ENCODE measurements at places on chromosomes 4 and X. TPM values are rescaled to one million over a fixed set of nuclear protein-coding genes. Genes with fewer than 3 reads are reported as not detected.

The TMEM131L gene
- total RNA-seq, result 71.5 TPM

The MED12 gene
- total RNA-seq, result 33.5 TPM

The GLRA2 gene
- not detected for total RNA-seq

The RBM46 gene
- not detected for total RNA-seq

The ANKRD37 gene
- 20.1 TPM for total RNA-seq

The HTN3 gene
- total RNA-seq, result not detected

The MAGEC2 gene
- not detected for total RNA-seq

The AFF2 gene
- 3.1 TPM for total RNA-seq

The TCP11X2 gene
- total RNA-seq, result not detected

The WDR17 gene
- total RNA-seq, result 5.7 TPM

DNA sequence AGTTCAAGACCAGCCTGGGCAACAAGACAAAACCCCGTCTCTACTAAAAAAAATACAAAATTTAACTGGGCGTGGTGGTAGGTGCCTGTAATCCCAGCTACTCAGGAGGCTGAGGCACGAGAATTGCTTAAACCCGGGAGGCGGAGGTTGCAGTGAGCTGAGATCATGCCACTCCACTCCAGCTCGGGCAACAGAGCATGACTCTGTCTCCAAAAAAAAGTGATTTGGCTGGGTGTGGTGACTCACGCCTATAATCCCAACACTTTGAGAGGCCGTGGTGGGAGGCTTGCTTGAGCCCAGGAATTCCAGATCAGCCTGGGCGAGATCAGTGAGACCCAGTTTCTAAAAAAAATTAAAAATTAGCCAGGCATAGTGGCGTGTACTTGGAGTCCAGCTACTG is 4.1 kb downstream of the OPHN1 start:
- no peak for DNase-seq

GRCh38 chrX:153816831-153817690 is 13.3 kb downstream of the PDZD4 start:
- no peak for DNase-seq

DNA sequence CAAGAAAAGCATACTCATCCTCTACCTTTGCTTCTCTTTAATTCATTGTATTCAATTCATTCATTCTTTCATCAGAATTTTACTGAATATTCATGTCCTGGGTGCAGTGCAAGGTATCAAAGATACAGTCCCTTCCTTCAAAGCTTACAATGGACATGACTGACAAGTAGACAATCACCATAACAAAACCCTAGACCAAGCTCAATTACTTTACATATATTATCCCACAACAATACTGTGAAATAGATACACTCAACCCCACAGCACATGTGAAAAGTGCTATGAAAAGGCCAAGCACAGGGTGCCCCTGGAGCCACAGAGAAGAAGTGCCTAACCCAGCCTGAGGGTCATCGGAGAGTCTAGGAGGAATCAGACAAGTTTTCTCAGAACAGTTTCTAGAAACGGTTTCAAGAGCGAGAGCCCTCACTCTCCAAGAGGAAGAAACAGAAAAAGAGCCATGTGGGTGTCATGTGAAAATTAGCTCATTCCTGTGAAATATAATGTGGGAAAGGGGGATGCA is 15.3 kb downstream of the AMBN start:
- DNase-seq, result no peak

GRCh38 chr4:122966201-122966600 is 43.8 kb upstream of the NUDT6 start:
- no peak for DNase-seq

DNA sequence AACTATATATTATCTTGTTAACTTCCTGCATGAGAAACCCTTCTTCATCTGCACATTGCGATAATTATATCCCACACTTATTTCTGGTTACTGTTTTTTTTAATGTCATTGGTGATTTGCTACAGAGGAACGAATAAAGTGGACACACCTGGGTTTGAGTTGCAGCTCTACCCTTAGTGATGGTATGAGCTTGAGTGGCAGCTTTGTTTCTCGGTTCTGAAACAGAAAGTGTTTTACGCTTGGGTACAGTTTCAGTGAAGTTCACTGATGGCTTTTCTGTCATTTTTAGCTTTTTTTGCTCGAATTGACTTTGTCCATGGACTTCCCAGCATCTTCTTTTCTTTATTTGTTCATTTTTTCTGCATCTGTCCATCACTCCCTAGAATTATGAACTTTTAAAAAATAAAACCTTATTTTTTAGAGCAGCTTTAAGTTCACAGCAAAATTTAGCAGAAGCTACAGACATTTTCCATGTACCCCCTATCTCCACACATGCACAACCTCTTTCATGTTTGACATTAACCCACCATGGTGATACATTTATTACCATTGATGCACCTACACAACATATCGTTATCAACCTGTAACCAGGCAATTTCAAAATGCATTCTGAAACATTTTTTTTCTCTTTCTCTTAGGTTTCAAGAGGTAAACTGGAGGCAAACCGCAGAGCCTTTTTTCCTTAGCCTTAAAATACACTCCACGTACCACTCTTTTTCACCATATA is 1041.6 kb upstream of the PRKX start:
- DNase-seq, result no peak

DNA sequence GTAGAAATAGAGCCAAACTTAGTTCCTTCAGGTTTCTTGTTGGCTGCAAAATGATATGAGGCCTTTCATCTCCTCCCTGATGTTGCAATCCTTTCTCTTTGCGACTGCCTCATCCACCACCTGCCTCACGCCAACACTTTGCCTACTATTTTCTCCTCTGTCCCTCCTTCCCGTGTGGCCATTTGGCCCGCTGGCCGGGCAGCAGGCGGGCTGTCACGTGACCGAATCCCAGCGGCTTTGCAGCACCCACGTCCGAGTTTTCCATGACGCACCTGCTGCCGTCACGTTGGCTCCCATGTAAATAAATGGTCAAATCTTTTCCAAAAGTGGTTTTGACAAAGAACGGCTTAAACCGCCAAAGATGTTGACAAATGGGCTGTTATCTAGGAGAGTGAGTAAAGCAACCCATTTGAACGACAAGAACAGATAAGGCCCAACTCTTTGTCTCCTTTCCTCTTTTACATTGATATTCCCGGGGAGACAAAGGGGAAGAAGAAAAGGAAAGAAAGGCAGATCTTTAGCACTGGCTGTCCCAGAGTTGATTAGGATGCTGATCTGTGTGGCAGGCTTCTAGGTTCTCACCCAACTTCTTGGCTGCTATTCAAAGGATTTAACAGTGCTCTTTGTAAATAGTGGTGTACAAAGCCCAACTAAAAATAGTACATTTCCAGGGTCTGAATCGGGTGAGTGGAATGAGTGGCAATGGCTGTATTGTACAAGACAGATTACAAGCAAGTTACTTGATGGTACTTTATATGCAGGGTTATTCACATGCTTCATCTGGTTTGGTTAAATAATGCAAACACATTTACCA is 174.2 kb upstream of the JADE1 start:
- peak; percentile 65 for DNase-seq

DNA sequence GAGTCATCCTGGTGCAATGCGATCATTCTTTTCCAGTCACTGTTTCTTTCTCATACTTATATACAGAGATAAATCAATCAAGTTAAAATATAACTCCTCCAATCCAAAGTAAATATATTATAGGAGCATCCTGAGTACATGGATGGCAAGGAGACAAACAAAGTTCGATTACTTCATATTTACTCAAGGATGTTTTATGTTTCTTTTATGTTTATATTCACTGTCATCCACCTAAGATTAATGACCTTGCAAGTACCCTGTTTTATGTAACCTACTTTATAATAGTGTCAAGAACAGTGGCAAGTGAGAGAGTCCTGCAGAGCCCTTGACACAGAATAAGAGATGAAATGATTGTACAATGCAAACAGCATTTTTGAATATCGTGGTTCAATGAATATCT is at the start of gene UGT2B11:
TSS of gene UGT2B11 (minus strand) at position 33 of the 400 bp plus-strand sequence. CDS start at position 7, 26 bp downstream.
- DNase-seq, result no peak

- DNase-seq, result no peak
Observed at GRCh38 chr4:86294883-86295282, 65.0 kb downstream of the MAPK10 start.

DNA sequence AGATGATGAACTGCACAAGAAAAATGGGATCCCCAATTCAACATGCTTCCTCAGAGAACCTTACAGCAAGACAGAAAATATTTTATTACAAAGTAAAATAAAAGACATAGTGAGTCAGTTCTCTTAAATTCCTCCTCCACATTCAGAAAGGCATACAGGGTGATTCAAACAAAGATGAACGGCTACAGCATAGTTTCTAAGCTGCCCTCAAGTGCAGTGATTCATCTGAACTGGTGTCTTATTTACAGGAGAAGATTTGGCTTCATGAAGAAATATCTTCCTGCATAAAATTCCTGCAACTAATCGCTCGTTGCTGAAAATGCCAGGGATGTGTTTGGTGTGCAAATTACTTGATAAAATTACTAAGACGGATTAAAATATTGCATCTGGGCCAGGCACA is 103.6 kb downstream of the PRKX start:
- DNase-seq, result no peak

DNA sequence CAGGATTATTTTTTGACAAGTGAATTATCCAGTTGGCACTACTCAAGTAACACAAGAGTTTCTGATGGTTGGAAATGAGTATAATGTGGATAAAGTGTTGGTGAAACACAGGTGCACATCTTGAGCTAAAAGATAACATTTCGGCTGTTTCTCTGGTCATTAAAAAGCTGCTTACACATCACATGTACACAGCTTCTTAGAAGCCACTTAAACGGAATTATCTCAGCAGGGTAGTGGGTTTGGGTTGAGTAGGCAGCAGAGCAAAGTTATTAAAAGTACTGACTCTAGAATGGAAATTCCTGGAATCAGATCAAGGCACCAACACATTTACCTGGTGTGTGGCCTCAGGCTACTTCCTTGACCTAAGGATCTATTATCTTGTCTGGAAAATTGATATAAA is 55.4 kb upstream of the RASSF6 start:
- DNase-seq, result no peak

GRCh38 chr4:153518637-153519389 is 52.7 kb downstream of the TMEM131L start:
- DNase-seq, result peak; percentile 46

DNA sequence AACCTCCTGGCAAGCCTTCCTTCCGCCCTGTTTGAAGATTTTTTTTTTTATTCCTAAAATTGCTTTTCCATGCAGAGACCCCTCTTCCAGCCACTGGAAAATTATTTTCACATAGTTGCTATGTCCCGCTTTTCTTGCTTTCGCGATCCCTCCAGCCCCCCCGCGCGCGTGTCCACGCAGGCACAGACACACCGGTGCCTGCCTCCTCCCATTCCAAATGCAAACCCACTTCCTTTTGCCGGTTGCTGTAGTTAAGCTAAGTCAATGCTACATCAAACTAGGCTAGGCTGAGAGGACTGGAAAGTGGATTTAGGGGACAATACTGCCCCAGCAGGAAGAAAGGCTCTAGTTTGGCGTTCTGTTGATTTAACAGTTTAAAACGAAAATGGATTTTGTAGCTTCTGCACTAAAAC is 111.0 kb downstream of the DHX15 start:
- peak; percentile 62 for DNase-seq

- DNase-seq, result no peak
Observed at GRCh38 chrX:130190801-130191200, 19.0 kb downstream of the RAB33A start.

DNA sequence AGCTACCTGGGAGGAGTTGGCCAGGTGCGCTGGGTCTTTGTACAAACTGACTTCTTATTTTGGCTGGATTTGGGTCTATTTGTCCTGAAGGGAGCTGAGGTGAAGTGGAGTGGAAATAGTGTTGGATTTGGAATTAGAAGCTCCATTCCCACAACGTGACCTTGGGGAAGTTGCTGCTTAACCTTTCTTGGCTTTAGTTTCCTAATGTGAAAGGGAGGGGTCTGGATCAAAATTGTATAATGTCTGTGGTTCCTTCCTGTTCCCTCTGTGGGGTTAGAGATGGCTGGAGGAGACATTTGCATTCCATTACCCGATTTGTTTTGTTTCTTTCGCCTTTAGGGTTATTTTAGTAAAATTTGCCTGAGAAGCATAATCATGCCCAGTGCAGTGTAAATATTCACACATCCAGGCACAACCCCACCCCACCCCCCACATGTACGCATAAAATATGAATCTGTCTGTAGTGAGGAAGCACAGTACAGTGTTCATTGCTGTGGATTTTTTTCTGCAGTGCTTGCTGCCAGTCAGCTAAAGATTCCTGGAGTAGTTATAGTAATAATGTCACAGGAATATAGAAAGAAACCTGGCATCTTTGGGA is 21.5 kb downstream of the JADE1 start:
- no peak for DNase-seq

DNA sequence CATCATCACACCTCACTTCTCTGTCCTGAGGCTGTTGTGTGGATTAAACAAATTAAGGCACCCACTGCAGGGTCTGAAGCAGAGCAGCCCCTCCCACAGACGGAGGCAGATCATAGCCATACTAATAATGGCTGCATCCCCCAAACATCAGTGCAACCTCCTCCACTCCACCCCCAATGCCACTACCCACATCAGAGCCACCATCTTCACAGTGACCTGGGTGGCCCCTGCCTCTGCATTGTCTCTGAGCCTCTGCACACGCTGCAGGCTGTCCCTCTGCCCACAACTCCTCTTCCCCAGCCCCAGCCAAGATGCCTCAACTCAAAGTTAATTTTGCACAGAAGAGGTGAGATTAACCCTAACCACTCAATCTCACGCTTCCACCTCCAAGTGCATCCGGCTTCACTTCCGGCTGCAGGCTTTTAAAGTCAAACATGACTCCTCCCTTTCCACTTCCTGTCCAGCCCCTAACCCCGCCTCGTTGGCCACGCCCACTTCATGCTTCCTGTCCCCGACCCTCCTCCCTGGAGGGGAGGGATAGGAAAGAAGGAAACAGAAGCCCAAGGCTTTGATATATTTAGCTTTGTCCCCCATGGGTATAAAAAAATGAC is 22.7 kb downstream of the JAKMIP1 start:
- no peak for DNase-seq
